ENCODE measurements at places on chromosomes 2 and 18.

DNA sequence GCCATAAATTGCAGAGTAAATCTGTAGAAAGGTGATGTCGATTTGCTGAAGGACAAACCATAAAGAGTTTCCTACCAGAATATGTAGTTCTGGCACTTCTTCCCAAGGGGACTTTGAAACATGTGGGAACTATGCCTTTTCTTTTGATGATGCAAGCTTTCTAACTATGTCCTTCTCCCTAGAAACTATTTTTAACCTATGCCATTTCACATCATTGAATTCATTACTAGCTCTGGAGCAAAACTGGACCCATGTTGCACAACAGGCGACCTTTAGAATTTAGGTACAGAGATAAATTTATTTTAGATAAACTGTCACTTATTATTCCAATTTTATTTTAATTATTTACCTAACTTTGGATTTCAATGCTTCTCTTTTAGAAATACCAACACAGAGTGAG is 186.5 kb downstream of the CCDC102B start:
- no peak for DNase-seq

DNA sequence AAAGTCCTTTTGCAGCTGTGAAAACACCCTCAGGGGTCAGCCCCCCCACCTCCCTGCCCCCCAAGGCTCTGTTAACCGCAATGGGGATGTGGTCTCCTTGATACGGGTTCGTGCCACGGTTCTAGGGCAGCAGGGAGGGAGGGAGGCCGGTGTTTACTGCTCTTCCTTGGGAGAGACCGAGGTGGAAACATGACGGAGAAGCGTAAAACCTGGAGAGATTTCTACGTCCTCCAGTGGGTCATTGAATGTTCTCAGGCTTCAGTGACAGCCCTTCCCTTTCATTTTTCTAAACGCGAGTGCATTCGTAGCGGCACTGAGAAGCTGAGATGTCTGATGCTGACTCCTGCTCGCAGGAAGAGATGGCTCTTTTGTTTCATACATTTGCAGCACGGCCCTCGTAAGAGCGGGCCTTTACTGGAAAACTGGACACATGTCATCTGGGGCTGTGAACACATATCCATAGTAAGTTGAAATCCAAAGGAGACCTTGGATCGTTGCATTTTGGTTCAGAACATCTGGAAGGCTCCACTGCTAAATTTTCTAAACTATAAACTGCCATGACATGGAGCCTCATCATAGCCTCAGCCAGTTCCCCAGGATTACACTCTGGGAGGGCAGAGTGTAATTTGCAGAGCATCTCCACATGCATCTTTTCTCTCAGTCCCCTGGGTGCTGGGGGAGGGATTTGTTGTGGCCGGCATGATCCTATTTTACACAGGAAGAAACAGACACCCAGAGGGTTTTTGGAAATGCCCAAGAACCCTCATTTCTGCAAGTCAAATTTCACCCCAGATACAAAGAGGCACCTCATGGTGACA is 40.6 kb upstream of the HDAC4 start:
- no peak for DNase-seq

DNA sequence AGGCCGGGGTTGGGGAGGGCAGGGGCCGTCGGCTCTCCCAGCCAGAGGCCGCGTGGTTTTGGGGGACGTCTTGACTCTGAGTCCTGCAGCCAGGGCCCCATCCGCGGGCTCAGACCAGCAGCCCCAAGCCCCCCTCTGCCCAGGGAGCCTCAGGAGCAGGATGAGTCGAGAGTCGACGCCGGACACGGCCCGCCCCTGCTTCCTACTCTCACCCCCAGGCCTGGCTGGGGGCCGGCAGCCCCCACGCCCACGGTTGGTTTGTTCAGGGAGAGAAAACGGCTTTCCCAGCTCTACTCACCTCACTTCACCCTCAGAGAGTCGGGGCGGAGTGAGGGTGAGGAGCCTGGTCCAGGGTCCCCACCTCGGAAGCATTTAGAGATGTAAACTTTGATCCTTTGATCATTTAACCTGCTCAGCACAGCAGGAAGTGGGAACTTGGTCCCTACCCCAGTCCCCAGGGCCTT is 6.9 kb downstream of the SNORC start:
- no peak for DNase-seq

DNA sequence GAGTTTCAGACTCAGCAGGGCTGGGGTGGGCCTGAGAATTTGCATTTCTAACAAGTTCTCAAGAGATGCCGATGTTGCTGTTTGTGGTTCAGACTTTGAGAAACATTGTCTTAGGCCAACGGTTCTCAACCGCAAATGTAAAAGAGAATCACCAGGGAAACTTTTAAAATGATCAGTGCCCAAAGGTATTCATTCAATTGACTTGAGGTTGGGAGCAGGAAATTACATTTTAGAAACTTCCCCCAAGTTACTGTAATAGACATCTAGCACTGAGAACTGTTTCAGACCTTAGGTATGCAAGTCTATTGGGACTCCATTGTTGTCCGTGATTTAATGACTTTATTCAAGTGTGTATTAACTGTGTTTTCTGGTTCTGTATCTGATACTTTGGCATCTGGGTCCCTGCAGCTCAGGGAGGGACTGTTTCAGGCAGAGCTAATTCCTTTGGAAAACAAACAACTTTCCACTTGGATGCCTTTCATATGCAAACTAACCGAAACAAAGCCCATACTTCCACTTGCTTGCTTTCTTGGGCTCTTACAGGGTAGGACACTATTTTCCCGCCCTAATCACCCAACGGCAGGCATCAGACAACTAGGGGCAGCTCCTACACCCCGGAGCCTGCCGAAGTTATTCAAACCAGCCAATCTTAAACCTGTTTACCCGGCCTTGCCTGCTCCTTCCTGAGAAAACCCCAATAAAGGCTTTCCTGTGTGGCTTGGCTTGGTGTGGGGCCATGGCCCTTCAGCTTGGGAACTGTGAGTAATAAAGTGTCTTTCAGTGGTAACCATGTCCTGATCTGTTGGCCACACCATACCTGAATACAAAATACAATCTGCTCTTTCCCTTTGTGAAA is 97.6 kb downstream of the POLE4 start:
- no peak for DNase-seq

DNA sequence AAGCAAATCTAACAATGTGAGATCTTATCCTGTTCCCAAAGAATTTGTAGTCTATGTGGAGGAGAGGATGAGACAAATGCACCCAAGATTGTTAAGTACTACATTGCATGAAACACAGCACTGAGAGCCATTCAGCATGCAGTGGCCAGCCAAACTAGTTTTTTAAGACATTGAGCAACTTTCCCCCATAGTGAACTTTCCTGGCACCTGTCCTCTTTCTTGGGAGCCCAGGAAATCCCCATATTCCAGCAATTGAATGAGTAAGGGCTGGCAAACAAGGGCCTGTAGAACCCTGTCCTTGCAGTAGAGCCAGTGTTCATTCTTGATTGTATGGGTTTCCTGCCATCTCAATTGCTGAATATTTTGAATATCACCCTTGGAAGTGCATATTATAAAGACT is 58.8 kb upstream of the FIGN start:
- DNase-seq: no peak

- DNase-seq: no peak
These were observed 60.5 kb downstream of the VWC2L start for GRCh38 chr2:214471382-214471781.

- DNase-seq: no peak
These were observed 2149.8 kb upstream of the PIK3C3 start for GRCh38 chr18:39805218-39805617.

DNA sequence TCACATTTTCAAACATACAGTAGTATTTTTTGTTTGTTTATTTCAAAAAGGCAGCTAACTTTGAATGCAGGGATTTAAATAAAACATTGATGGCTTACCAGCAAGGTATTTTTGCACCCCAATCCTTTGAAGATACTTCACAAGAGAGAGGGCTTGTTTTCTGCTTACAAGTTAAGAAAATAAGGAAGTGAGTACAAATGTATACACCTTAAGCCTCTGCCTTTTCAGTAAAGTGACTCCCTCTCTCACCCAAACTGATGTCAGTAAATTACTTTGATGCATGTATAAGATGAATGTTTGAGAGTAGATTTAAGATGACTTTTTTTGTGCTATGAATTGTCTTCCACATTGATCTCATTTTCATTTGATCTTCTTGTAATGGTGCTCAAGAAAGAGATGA is 820.0 kb downstream of the CPS1 start:
- DNase-seq: no peak

- no peak for DNase-seq
These were observed 121.0 kb downstream of the SMAD2 start for GRCh38 chr18:47809420-47809819.

DNA sequence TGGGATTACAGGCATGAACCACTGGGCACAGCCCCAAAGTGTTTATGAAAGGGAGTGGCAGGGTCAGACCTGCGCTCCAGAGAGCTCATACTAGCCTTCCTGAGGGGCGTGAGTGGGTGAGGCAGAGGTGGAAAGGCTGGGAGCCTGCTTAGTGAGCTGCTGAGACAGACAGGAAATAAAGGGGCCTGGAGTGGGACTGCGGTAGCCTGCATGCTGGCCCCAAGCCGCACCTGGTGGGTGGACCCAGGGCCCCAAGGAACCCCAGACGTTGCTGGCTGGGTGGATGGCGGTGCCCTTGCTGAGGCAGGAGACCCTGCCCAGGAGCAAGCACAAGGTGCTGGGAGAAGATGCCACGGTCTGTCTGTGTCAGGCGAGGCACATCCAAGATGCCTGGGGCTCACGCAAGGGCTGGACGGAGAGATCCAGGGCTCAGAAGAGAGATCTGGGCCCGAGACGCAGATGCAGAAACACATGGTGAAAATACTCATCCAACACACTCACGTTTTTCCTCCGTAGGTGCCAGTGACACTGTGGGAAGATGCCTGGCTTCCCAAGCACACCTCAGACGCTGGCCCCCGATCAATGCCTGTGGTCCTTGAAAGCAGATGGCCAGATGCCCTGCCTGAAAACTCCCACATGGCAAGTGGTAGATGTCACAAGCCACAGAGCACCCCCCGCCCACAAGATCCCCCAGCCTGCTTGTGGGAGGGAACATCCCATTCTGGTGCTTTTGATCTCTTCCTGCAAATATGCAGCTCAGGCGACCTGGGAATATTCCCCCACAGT is 151.1 kb downstream of the GLI2 start:
- no peak for DNase-seq

DNA sequence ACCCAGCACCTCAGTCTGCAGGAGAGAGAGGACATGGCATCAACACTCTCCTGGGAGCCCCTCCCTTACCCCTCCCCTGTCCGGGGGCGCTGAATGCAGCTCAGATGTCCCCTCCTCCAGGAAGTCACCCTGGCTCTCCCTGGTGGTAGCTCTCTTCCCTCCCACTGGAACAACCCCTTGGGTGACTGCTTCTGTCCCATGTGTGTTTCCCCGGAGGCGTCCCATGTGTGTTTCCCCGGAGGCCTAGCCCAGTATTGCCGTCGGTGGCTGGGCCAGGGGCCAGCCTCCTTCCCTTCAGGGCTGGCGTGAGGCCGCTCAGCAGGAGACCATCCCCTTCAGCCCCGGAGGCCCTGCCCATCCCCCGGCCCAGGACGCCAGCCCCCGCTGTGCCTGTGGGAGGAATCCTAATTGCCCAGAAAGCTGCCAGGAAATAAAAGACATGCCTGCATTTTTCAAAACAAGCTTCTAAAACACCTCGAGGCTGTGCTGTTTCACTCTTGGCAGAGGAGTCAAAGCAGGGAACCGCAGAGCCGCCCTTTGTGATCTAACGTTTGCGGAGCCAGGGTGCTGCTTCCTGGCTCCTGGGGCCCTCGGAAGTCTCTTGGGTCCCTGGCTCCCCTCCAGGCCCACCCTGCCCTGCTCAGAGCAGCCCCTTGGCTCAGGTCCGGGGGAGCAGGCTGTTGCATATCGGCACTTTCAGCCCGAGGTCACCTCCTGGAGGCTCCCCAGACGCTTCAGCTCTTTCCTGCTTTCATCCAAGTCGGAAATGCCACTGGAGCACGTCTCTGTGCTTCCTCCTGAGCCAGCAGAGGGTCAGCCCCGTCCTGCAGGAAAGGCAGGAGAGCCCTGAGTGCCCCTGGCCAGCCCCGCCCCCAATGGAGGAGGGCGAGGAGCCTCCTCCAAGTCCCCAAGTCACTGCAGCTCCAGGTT is 11.4 kb downstream of the SNED1 start:
- DNase-seq: no peak

GRCh38 chr18:10297086-10297485 is 157.3 kb upstream of the APCDD1 start:
- DNase-seq: no peak

GRCh38 chr2:43220760-43221123 is 5.7 kb downstream of the ZFP36L2 start:
- no peak for DNase-seq

GRCh38 chr18:38010971-38011857 is 445.6 kb upstream of the CELF4 start:
- DNase-seq: no peak

GRCh38 chr2:73268830-73269685 is 15.2 kb downstream of the FBXO41 start:
- DNase-seq: no peak

GRCh38 chr2:43358410-43359201 is 132.2 kb upstream of the ZFP36L2 start:
- DNase-seq: no peak

DNA sequence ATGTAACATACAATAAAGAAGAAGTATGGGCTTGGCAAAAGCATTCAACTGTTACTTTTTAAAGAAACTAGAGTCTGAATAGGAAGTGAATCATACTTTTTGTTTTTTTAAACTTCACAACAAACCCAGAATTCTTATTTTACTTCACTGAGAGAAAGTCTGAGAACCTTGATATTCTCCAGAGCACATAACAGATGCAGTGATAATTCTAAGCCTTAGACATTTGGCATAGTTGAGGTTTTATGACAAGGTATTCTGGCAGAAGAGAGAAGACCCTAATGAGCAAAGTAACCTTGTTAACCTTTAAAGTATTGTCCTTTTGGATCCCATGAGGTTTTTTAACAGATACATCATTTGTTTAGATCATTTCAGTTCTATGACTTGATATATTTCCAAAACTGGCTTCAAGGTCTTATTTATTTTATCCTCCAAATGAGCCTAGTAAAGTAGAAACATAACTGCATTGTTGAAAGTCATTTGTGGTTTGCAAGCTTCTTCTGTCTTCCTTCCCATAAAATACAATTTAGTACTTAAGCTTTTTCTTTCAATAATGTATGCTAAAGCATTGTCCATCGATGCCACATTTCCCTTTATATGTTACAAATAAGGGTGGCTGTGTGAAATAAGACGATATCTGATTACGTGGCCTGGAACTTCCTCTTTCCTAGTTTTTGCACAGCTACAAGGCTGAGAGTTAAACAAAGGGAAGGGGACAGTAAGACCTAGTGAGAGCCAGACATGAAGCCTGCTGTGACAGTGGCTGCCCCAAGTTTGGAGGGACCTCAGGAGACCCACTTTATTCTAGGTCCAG is 86.1 kb upstream of the ITPRID2 start:
- no peak for DNase-seq

DNA sequence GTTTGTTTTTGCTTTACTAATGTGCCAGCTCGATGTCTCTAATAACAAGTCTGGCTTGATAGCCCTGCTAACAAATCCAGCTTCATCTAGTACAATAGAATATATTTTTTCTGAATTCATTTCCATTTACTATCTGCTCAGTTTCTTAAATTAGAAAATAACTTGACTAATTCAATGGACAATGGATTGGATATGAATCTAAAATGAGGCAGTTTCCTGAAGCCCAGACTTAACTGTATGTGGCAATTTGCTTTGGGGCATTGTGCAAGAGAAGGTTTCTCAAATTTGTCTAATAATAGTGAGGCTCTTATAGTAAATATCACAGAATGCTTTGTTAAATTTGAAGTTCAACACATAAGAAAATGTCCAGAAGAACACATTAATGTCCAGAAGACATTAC is 25.8 kb downstream of the CALCRL start:
- DNase-seq: no peak

Data from stimulated activated CD4-positive, alpha-beta T cell treated with anti-CD3 and anti-CD28 coated beads, Interleukin-15, amount 100 ng/mL, for 48 hours (primary cell).